ENCODE measurements at places on chromosomes 7 and 10. TPM values are rescaled to one million over a fixed set of nuclear protein-coding genes. Genes with fewer than 3 reads are reported as not detected.

PRSS37 gene
- total RNA-seq, result not detected

CYP3A7 gene
- not detected for total RNA-seq

CYP2C8 gene
- not detected for total RNA-seq

CALML3 gene
- not detected for total RNA-seq

EN2 gene
- not detected for total RNA-seq

TMEM26 gene
- not detected for total RNA-seq

GBX1 gene
- not detected for total RNA-seq

CFAP46 gene
- total RNA-seq, result not detected

DGKB gene
- not detected for total RNA-seq

FEZF1 gene
- not detected for total RNA-seq

KIAA1549 gene
- total RNA-seq, result 0.11 TPM

SUGCT gene
- 9.8 TPM for total RNA-seq
